Activated CD8-positive, alpha-beta memory T cell treated with anti-CD3 and anti-CD28 coated beads for 1 hour (primary cell): ENCODE measurements at places on chromosomes 3 and 15.
A peak's percentile ranks its signal among the peaks of the same experiment; 100 is the strongest.

DNA sequence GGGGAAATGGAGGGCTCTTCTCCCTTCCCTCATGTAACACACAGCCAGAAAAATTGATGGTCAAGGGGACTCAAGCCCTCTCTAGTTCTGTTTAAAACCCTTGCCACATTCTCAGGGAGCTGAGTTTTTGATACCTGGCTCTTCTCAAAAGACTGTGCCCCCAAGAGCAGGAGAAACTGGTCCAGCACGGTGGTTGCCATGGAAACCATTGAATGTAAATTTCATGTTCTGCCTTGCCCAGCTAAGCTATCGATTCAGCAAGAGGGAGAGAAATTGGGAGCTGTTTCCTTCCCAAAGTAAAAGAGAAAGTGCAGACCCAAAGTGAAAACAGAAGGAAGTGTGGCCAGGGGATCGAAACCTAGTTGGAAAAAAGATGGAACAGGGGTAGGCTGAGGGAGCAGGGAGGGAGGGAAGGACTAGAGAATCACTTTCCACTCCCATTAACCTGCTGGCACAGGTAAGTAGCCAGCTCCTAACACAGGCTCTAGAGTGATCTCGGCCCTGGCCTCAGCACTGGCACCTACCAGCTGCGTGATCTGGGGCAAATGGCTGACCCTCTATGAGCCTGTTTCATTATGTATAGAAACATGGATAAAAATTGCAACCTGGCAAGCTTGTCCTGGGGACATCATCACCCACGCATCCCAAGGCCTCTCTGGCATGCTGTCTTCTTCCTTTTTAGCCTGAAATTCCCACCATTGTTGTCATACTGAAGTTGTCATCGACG is 140.9 kb downstream of the TPRA1 start:
- DNase-seq = no peak

DNA sequence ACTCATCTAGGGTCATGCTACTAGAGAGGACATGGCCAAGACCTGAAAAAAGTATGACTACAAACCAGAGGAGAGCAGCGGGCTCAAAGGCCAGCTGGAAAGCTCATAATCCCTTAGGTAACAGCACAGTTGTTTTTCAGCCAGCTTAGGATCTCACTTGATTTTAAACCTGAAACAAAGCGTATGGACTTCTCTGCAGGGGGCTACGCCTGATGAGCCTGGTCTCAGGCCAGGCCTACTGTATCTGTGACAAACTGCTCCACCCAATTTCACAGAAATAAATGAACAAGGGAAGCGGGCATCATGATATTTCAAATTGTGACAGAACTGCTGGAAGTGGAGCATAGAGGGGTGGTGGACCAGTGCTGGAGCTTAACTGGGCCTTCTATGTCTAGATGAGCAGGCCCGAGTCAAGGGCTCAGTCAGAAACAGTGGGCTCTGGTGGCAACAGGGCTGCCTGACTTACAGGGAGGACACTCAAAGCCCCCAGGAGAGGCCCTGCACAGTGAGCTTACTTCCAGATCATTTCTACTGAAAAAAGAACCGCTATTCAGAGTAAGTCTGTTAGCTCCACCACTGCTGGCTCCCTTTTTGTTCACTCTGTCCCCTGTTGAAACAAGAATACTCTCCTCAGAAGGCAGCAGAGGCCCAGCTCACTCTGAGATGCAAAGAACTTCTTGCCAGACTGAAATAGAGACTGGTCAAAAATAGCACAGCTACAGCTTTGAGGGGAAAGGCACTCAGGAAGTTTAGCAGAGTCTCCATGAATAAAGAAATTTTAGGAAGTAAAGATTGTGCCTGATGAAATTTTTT is 47.0 kb downstream of the LRIG1 start:
- no peak for DNase-seq

DNA sequence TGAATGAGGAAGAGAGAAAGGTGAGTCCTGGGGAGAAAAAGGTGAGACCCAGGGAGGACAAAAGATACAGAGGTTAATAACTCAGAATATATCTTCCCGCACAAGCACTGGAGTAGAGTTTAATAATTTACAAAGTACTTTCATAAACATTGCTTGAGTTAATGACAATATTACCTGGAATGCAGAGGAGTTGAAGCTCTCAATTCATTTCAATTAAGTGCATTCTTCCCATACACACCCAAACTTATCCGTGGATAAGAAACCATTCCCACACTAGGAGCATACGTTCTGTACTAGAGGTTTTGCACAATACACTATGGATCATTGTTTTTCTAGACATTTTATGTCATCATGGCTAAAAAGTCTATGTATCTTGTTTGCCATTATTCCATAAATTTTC is 23.3 kb upstream of the KNG1 start:
- no peak for DNase-seq

DNA sequence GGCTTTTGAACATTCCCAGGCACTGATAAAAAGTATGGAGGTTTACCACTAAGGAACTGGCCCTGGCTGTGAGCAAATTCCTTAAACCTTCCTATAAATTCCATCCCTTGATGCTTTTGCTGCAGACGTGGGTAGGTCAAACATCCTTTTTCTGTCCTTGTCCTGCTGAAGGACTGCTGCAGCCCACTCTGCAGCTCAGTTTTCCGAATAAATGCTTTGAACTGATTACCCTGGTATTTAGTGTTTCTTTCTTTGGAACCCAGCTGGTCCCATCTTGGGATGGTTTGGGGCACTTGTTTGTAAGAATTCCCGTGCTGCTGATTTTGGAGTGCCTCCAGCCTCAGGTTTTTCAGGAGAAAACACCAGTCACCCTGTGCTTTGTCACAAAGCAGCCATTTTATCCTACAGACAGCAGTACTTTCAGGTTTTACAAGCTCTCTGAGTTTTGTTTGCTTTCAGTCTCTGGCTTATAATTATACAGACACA is 815.9 kb downstream of the VGLL3 start:
- no peak for DNase-seq

- DNase-seq = no peak
These were observed 137.3 kb downstream of the SSR3 start for GRCh38 chr3:156417559-156418132.

DNA sequence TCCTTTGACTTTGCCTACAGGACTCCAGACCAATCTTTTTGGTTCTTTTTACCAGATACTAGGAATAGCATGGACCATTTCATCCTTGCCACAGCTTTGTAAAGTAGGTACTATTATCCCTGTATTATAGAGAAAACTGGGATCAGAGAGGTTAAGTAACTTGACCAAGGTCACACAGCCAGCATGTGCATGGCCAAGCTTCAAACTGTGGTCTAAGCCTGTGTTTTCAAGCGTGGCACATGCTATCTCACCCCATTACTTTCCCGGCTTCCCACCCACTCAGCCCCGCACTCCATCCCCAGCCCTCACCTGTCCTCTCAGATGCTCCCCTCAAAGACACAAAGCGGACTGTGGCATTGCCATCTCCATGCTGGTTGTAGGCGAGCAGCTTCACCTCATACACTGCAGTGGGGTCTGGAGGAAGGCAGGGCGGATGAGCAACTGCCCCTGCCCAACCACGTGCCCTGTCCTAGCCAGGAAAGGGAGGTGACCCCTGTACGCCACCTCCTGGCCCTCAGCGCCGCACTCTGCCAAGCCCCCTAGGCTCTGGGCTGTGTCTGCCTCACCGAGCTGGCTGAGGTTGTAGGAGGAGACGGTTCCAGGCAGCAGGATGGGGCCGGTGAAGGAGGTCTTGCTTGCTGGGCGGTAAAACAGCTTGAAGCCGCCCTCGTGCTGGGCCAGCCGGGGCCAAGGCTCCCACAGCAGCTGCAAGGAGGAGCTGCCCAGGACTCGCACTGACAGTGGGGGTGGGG is 25.7 kb downstream of the RNU5B-1 start:
- no peak for DNase-seq

- DNase-seq = no peak
These were observed 389.5 kb upstream of the WNT5A start for GRCh38 chr3:55876560-55876959.

DNA sequence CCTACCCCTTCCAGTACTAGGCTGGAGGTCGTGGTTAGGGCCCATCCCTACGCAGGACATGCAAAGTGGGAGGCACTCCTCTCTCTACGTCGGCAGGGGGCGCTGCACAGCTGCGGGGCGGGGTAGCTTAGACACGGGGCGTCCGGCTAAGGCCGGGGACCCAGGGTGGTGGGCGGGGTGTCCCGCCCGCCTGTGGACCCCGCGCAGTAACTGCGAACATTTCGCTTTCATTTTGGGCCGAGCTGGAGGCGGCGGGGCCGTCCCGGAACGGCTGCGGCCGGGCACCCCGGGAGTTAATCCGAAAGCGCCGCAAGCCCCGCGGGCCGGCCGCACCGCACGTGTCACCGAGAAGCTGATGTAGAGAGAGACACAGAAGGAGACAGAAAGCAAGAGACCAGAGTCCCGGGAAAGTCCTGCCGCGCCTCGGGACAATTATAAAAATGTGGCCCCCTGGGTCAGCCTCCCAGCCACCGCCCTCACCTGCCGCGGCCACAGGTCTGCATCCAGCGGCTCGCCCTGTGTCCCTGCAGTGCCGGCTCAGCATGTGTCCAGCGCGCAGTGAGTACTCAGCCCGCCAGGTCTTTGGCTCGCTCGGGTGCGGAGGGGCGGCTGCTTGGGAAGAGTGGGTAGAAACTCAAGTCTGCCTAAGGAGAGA is at the start of gene IL12A:
TSS of gene IL12A (plus strand) at position 219 of the 655 bp plus-strand sequence.
- DNase-seq = peak; percentile 57

DNA sequence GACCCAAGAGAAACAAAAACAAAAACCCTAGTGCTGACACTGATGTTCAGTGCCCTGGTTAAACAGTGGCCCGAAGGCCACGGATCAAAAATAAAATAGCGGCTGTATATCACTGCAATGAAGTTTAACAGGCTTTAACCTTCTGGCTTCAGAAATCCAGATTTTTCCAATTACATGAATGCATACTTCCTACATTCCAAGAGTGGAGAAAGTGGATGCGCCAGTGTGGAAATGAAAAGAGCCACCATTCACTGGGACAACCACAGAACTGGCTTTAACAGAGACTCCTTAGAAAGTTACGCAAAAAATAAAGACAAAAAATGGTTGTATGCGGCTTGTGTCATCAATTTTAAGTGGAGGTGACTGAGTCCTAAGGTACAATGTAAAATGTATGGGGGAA is 522.2 kb downstream of the FHIT start:
- no peak for DNase-seq

DNA sequence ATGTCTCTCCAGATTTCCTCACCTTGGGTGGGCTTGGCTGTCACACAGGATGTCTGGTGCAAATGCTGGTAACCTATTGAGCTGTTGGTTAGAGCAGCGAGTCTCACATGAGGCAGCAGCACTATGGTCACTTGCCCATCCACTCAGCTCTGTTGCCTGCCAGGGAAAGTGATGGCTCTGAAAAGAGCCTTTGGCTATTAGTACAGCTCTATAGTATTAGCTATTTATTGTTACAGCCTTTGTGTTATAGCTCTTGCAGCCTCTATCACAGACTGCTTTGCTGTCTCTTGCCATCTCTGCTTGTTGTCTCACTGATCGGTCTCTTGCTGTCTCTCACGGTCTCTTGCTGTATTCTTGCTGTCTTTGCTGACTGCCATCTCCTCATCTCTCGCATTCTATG is 114.3 kb downstream of the MFSD1 start:
- no peak for DNase-seq

DNA sequence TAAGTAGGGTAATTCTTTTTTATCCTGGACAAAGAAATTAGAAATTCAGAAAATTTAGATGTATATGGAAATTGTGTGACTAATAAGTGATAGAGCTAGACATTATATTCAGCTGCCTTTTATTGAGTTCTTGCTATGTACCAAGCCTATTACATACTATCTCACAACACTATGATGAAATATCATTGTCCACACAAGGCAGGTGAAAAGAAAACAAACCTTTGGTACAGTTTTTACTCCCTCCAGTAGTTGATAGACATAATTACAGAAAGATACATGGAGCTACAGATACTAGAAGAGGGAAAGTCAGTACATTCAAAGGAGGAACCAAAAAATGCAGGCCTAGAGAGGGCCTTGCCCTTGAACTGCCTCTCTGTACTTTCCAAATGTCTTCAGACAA is 4.8 kb downstream of the IQCH start:
- DNase-seq = no peak

DNA sequence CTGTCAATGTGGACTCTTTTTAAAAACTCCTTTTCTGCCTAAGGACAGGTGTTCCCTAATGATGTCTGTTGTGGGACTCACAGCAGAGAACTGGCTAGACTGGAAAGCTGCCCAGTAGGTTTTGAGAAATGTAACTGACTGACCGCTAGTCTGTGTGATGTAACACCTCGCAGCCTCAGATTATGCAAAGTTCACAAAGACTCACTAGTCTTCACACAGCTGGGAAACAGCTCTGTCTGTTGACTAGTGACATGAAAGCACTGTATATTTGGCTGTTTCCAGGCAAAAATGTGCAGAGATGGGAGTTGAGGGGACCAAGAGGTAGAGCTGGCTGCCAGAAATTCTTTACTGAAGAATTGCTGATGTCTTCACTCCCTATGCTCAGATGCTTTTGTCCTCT is 10.3 kb downstream of the PDZRN3 start:
- DNase-seq = no peak

DNA sequence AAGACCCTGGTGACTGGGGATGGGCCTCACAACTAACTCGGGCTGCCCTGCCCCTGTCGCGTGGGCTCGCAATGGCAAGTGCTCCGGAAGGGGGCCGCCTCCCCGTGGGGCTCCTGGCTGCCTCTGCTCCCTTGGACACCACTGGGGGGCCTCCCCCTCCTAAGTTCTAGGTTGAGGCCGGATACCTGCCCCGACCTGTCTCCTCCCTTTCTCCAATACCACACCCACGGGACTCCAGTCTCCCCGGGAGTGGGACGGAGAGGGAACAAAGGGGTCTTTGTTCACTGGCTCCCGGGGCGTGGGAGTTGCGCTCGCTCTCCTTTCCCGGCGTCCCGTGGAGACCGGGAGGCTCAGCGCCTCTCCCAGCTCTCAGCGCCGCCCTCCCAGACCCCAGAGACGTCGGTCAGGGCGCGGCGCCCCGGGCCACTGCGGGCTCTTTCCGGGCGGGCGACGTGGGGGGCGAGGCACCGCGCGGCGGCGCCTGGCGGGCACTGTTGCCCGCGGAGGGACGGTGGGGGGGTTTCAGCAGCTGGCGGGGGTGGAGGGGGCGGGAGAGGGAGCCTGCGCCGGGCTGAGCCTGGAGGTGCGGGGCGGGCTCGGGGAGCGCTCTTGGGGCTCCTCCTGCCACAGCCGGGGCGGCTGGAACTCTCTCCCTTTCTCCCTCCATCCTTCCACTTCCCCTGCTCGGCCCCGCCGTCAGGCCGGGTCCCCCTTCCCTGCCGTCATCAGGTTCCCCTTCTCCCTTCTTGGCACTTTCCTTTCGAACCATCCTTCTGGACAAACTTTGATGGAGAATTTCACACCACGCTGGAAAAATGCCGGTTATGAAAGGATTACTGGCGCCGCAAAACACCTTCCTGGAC is at the start of gene KCNH8:
TSS of gene KCNH8 (plus strand) at position 606 of the 863 bp plus-strand sequence. CDS start at position 816, 210 bp downstream.
- no peak for DNase-seq

- DNase-seq = no peak
These were observed 136.5 kb downstream of the ALCAM start for GRCh38 chr3:105503191-105503593.

GRCh38 chr15:67097930-67098740 is 32.7 kb downstream of the SMAD3 start:
- DNase-seq = no peak

DNA sequence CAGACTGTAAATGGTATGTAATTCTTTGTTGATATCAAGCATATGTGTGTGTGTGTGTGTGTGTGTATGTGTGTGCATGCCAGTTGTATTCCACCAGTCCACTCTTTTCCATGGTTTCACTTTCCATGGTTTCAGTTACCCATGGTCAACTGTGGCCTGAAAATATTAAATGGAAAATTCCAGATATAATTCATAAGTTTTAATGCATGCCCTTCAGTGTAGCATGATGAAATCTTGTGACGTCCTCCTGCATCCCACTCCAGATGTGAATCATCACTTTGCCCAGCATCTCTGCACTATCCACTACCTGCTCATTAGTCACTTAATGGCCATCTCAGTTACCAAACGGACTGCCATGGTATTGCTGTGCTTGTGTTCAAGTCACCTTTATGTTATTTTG is 215.9 kb downstream of the GBE1 start:
- DNase-seq = no peak
